ENCODE measurements at places on chromosomes 13 and 19.

- DNase-seq, result no peak
Measured at GRCh38 chr13:52665325-52665724, 12.7 kb downstream of the SUGT1 start.

GRCh38 chr13:40317980-40318327, 348.5 kb downstream of the FOXO1 start:
- no peak for DNase-seq

GRCh38 chr13:47136504-47136941, 239.7 kb upstream of the HTR2A start:
- no peak for DNase-seq

DNA sequence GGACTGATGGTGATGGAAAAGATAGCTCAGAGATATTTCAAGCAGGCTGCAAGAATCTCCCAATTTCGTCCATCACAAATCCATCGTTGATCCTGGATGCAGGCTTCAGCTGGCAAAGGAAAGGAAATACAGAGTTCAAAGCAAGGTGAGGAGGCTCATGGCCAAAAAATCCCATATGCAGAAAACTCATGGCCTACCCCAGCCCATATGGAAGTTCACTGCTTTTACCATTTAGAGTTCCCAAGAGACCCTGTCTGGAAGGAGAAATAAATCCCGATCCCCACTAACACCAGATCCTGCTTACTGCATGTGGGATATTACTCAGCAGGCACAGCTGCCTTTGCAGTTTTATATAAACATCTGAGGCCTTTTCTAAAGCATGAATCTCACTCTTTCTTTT, 412.9 kb upstream of the SPRY2 start:
- DNase-seq, result no peak

GRCh38 chr19:30255791-30256495, 116.2 kb upstream of the ZNF536 start:
- no peak for DNase-seq

DNA sequence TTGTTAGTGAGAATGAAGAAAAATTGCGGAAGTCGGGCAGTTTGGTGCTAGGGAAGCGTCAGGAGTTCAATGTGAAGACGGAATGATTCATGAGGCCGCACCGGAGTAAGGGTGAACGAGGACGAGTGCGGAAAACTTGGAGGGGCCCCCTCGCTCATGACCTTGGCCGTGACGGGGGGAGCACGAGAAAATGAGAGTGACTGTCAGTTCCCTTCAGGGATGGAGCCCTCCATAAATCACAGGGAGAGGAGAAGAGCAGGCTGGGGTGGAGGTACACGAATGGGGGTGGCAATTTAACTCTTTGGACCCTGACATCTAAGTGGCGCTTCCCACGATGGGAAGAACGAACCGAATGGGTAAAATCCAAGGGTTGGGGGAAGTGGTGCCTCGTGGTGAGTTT, 486.4 kb downstream of the TSHZ3 start:
- no peak for DNase-seq

Data from stimulated activated CD4-positive, alpha-beta T cell treated with anti-CD3 and anti-CD28 coated beads, Interleukin-1b, Interleukin-23, amount 100 ng/mL, for 24 hours (primary cell).